ENCODE measurements at places on chromosomes 2 and 18. TPM values are rescaled to one million over a fixed set of nuclear protein-coding genes. Genes with fewer than 3 reads are reported as not detected.

Gene CWC22
- 24.4 TPM for total RNA-seq

Gene IAH1
- total RNA-seq, result 36.6 TPM

DNA sequence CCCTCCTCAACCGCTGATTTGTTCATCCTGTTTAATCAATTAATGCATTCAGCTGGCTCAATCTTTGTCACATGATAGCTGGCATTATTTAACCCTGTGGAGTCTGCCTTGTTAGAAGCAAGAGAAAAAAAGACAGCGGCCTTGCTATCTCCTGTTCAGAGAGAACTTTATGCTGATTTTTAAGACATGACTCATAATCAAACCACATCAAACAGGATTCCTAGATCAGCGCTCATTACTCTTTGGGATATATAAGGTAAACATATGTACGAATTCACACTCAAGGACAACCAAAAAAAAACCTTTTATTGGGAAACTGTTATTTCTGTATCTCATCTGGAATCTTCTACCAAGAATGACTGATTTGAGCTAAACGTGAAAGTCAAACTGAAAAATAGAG is 195.1 kb downstream of the C1D start:
- DNase-seq, result no peak

DNA sequence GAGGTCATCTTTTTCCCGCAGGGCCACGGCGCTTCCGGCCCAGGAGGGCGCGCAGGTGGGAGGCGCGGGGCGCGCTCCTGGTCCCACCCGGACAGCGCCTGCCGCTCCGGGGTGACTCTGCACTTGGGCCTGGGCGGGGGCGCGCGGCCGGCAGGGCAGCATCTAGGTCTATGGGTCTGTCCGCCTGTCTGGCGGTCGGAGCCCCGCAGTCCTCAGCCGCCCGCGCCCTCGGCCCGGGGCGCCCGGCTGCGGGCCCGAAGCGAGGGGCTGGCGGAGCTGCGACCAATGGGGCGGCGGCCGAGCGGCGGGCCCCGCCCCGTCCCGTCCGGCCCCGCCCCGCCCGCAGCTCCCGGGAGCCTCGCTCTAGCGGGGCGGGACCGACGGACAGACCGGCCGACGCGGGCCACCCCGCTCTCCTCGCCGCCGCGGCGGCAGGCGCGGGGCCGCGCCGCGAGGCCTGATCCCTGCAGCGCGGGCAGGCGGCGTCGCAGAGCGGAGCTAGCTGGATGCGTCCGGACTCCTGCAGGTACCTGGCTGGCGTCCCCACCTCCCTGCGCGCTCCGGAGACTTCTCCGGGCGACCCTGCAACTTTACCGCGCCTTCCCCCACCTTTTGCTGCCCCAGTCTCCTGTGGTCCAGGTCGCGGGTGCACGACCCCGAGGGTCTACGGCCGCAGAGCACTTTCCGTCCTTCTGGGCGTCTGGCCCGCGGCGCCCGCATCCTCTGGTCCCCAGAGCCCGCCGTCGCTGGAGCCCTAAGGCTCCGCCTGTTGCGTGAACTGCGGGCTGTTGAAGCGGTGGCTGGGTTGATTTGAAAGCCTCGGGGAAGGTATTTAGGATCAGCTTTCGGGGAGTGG is at the start of gene KCNS3:
Gene KCNS3 (plus strand): TSS at position 387 of the 856 bp plus-strand sequence. CDS start 52,342 bp downstream, outside the sequence.
- DNase-seq, result peak; percentile 61

DNA sequence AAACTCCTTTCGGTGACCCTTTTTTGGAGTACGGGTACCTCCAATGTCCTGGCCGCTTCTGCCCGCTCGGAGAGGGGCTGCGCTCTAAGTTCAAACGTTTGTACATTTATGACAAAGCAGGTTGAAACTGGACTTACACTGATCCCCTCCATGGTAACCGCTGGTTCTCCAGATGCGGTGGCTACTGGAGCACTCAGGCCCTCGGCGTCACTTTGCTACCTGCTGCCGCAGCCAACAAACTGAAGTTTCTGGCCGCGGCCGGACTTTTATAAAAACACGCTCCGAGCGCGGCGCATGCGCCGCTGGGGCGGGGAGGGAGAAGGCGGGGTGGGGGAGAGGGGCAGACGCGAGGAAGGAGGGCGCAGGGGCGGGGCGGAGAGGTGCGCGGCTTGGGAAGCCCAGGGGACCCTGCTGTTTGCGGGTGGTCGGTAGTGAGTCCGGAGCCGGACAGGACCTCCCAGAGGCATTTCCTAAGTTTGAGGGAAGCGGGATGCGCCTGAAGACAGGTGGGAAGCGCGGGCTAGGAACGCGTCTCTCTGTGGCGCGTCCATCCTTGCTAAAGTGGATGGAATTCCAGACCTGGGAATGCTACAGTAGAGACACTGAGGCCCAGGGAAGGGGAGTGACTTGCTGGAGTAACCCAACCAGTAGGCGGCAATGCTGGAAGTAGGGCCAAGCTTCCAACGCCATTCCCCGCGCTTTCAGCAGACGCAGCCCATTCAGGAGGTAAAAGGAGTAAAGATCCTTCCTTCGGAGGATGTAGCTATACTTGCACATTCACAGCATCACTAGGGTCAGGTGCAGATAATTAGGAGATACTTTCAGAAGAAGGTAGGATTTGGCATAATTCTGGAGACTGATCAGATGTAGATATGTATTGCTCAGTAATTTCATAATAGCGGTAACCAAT is at the start of gene CXCR4:
Gene CXCR4 (minus strand): TSS at position 241 of the 910 bp plus-strand sequence. CDS start 89 bp downstream, at position 152.
- DNase-seq, result peak; percentile 84

Gene HOXD11
- total RNA-seq, result not detected

GRCh38 chr2:1499033-1499795 is 86.0 kb downstream of the TPO start:
- no peak for DNase-seq

DNA sequence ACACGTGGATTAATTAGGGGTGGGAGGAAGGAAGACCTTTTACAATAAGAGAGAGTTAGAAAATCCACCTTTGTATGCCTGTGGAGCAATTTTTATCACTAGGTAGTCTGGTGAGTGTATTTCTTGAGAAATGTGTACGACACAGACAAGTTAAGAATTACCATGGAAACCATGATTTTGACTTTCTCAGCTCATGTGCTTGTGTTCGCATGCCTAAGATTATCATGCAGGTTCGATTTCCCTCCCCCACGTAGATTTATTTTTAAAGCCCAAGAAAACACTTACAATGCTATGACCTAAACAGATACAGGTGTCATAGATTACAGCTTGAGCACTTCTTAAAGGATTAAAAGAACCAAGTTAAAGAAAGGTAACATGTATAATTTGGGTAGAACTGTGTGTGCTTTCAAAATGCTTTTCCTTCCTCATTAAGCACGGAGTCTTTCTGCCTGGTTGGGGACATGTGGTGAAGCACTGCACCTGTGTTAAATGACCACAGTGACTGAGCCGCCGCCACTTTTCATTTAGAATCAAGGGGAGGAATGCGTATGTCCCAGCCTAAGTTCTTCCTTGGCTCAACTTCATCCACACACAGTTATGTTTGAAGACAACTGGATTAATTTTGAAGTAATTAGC is 16.6 kb downstream of the SERTAD2 start:
- no peak for DNase-seq

DNA sequence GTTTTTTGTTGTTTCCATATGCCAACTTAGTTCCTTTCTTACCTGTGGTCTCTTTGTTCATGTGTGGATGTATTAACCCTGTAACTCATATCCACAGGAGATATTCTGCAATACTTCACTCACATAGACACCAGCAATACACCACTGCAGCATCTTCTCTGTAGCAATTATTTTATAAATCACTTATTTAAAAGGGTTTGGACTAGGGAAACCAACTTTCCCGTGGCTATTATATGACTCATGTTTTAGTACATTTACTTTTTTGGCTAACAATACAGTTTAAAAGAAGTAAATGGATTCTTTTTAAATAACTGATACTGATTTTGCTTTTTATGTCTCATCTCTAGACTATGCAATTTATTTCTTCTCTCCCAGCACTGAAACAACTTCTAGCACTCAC is 488.9 kb downstream of the MBD2 start:
- no peak for DNase-seq

Gene DYNAP
- not detected for total RNA-seq

- DNase-seq, result peak; percentile 32
Observed at GRCh38 chr2:39435234-39435633, 1.9 kb downstream of the MAP4K3 start.

DNA sequence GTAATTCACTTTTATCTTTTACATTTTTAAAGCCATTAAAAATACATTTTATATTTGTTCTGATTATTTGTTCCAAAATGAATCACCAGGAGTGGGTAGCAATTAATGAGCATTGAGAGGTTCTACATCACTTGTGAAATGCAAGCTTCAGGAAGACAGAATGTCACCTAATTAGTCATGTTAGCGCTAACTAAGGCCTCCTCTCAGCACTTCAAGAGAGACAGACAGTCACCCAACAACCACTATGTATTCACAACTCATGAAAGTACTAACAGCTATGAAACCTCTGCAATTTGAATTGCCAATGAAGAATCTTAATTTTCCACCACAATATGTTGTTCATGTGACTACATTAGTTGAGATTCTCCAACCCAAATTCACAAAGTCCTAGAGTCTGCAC is 611.0 kb downstream of the KCNJ3 start:
- no peak for DNase-seq

GRCh38 chr2:127107622-127107999 is 657 bp upstream of the BIN1 start:
- no peak for DNase-seq

GRCh38 chr18:13112982-13113381 is 105.6 kb upstream of the LDLRAD4 start:
- peak; percentile 60 for DNase-seq

DNA sequence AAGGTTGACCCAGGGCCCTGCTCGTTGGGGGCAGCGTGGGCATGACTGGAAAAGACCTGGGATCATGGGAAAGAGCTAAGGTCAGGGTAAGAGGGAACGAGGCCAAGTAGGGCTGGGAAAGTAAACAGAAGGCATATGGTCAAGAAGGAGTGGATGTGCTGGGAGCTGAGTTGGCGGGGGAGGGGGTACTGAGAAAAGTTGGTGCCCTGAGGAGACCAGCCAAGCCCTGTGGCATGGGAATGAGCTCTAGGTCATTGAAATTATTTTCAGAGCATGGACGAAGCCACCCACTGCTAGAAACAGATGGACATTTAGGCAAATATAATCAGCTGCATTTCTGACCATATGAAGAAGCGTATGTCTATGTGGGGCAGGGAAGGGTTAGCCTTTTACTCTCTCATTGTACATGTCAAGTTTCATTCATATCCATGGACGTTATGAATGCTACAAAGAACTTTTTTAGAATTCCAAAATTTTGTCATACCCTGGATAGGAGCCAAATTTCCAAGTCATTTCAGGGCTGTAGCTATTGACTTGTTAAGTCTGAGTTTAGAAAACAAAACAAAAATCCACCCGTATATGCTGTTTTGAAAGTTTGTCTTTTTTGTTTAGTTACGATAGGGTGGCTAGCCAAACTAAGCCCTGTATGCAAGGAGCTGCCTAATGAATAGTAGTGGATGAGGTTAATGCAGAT is 19.1 kb downstream of the MAPRE2 start:
- no peak for DNase-seq

DNA sequence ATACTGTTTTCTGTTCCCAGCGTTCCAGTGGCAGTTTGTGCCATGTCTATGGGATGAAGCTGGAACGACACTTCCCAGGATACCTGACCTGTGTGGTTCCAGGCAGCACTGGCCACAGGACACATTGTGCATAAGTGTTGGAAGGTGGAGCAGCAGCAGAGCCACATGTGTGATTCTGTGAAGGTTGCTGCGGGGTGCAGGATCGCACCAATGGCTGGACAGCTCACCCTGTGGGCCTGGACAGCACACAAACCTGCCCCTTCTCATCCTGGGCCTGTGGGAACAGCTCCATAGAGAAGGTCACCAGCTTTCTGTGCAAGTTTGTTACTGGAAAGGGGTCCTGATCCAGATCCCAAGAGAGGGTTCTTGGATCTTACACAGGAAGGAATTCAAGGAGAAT is 252.2 kb upstream of the RAB6C start:
- no peak for DNase-seq

DNA sequence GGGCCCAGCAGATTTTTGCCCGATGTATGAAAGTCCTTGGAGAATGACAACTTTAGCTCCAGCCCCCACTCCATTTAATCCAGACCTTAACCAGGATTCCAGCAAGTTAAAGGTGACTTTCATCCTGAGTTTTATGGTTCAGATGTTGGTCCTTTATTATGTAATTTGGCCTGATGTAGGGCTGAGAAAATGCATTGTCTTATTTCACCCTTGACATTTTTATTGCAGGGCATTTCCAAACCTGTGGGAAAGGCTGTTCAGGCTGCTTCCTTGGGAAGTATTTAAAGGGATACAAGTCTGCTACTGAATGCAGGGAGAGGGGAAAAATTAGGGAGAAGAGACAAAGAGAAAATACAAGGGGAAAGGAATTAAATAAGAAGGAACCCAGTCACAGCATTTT is 48.8 kb downstream of the ASB1 start:
- no peak for DNase-seq

Gene RESP18
- total RNA-seq, result not detected

- no peak for DNase-seq
Observed at GRCh38 chr18:37720663-37721062, 155.1 kb upstream of the CELF4 start.

GRCh38 chr2:27621524-27621923 is 7.3 kb downstream of the CCDC121 start:
- DNase-seq, result no peak

- DNase-seq, result no peak
Observed at GRCh38 chr2:385785-386184, 97.9 kb upstream of the ALKAL2 start.

DNA sequence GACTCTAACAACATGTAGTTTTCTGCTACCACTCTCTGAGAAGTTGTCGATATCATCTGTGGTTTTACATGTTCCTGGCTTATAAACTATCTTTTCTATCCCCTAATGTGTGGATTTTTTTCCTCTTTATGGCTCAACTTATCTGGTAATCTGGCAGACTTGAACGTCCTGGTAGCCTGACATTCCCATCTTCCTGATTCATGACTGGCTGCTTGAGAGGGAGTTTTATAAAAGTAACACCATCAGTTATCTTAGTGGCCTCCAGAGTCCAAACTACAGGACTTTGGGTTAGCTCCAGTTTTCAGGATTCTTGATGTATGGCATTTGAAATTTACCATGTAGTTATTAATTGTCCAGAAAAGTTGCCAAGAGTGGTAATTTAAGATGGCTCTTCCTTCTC is 174.0 kb upstream of the GULP1 start:
- DNase-seq, result no peak

DNA sequence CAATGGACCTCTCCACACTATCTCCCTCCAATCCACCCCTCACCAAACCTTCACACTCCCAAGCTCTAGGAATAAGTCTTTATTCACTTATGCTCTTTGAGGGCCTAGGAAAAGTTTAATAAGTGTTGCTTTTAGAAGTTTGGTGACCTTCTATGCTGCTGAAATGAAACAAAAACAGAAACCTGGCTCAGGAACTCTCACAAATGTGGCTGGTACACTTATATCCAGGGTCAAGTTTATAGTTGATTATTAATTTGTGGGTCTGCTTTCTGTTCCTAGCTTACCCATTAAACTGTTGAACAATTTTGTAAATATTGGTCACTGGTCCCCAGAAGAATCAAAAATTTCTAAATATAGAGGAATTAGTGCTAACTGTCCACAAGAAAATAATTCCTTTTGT is 14.2 kb upstream of the ANKRD44 start:
- no peak for DNase-seq

DNA sequence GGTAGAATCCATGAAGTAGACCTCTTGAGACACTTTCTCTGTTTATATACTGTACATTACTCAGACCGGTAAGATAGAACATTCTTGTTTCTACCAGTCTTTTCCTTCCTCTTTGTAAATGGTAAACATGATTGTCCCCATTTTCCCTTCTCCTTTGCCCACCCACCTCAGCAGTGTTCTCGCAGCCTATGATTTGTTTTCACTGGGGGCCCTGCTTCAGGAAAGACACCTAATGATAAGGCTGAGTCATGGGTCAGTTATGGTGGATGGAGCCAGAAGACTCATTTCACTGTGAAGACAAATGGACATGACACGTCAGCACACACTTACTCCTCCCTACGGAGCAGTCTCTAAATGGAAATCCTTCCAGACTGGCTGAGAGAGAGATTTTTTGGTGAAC is 23.7 kb downstream of the CENPO start:
- DNase-seq, result no peak

All from tongue (tissue), 3 donors.